CD4-positive, alpha-beta T cell treated with Interleukin-6 for 4 hours (primary cell): ENCODE measurements at places on chromosomes 1 and 21.
A peak's percentile ranks its signal among the peaks of the same experiment; 100 is the strongest.

DNA sequence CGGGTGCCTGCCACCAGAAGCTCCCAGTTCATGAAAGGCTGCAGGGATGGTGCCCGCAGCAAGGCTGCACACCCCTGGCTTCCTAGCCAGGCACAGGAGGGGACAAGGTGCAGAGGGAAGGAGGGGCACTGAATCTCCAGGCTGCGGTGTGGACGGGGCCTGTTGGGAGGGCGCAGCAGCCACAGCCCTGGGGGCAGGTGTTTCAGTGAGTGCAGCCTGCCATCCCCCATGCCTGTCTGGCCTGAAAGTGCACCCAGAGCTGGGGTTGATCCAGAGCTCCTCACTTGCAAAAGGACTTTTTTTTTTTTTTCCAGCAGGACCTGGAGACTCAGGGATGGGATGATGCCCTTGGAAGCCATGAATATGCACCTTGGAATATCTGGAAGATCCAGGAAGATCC, 153.7 kb upstream of the C1orf174 start:
- DNase-seq: no peak

DNA sequence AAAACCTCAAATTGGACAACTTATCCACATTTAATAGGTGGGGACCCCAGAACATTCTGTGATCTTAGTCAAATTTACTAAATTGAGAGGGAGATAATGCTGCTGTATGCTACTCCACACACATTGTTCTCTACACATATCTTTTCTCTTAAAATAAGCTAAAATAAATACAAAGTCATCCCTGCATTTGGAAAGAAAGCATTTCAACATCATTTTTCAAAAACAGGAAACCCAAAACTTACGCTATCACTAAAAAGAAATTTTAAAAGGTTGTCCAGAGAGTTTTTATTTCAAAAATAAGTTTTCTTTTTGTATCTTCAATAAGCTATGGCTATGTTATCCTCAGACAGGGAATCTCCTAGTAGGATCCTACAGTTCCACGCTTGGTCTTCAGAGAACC, 19.5 kb upstream of the OR6N2 start:
- DNase-seq: no peak

DNA sequence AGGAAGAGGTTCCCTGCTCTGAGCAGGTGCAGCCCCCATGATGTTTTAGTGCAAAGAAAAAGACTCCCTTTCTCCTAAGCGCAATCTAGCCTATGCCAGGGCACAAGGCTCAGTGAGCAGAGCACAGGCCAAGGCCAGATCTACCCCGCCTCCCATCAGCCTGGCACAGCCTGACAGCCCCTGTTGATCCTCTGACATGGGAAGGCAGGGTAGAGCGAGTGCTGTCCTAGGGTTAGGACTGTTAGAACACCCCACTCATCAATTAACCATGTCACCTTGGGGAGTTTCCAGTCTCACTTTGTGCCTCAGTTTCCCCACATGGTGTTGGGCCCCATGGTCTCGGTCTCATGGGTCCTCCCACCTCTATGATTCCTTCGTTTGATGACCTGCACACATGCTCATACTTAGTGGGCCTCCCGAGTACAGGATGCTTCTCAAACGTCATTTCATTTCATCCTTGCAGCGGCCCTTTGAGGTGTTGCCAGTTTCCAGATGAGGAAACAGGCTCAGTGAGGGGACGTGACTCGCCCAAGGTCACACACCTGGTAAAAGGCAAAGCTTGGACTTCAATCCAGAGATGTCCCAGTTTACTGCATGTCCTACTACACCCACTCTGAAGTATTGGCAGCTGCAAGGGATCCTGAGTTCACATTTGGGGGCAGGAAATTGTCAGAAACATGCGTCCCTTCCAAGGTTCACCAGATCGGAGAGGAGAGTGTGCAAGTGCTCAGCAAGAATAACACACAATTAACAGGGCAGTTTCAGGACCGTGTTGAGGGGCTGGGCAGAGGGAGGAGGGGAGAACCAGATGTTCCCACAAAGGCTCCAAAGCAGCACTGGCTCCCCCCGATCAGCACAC, 213.3 kb downstream of the TRABD2B start:
- DNase-seq: no peak

DNA sequence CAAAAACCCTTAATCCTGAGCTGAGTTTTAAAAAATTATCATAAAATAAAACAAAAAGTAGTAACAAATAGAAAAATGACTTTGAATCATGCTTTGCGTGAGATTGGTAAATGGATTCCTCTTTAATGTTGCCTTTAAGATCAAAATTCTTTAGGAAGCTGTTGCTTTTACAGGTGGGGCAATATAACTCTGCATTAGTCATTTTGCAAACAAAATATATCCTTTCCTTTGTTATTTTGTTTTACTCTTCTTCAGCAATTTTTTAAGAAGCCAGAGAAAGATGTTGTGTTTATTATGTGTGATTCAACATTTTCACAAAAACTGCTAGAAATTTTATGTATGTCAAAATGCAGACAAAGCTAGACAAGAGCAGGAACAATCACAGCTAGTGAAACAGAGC, 50.0 kb downstream of the MARK1 start:
- no peak for DNase-seq

- peak; percentile 24 for DNase-seq
These were observed 5.3 kb upstream of the PFKL start for GRCh38 chr21:44294391-44295162.

GRCh38 chr21:29154270-29154669, 23.8 kb downstream of the MAP3K7CL start:
- DNase-seq: no peak

DNA sequence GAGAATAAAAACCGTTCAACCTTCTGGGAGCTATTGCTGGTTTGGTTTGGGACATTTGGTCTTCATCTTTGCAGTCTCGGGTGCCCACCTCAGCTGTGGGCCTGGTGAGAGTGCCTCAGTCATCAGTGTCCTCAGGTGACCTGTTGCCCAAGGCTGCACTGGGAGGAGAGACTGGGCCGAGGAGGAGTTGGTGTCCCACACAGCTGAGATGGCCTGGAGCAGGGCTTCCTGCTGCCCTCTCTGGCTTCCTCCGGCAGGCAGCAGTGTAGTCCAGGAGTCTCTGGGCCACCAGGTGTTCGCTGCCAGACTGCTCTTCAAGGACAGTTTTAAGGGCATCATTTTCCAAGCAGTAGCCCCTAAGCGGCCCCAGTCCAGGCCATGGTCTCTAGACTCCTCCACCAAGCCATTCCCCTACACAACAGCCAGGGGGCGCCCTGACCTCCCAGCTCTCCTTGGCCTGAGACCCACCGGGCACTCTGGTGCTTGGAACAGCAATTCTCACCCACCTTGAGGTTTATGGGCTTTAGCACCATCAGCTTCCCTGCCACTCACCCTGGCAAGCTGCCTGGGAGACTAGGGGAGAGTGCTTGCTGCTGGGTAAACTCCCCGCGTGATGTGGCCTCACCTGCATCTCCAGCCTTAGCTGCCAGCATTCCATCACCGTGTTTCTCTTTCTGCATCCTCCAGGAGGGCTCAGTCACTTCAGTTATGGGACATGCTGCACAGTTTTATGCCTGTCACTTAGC, 9.1 kb upstream of the SYTL1 start:
- peak; percentile 71 for DNase-seq

DNA sequence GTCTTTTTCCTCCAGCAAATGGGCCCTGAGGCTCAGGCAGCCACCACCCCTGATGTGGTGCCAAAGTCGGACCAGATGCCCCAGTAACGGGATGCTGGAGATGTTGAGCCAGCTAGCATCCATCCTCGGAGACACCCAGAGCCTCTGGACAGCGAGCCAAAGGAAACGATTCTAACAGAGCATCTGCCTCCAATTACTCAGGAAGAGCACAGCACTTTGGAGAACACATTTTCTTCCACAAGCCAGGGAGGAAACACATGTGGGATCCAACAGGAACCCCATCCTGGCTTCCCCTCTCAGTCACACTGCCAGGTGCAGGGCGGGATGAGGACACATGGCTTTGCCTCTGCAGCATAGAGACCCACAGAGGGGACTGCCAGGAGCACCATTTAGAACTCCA, 44.9 kb downstream of the C1orf198 start:
- no peak for DNase-seq

GRCh38 chr1:90317628-90318027, 322.7 kb downstream of the ZNF326 start:
- no peak for DNase-seq

GRCh38 chr21:34612557-34612956, 2.4 kb downstream of the RCAN1 start:
- no peak for DNase-seq

DNA sequence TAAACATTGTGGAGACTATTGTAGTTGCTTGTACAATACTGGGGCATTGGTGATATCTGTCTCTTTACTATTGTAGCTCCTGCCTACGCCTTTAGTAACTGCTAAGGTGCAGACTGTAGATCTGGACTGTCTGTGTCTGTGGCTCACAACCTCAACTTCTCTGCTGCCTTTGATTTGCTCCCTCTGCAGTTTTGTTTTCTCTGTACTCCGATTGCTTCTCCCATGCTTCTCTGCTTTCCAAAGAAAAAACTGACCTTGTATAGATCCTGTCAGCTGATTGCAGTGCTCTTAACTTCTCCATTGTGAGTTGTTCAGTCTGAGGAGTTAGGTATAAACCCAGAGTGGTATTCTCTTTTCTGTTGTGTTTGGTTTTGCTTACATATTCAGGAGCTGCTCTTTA, 15.3 kb downstream of the MAGI3 start:
- no peak for DNase-seq

GRCh38 chr1:22816803-22817202, 106.2 kb downstream of the EPHB2 start:
- DNase-seq: no peak

DNA sequence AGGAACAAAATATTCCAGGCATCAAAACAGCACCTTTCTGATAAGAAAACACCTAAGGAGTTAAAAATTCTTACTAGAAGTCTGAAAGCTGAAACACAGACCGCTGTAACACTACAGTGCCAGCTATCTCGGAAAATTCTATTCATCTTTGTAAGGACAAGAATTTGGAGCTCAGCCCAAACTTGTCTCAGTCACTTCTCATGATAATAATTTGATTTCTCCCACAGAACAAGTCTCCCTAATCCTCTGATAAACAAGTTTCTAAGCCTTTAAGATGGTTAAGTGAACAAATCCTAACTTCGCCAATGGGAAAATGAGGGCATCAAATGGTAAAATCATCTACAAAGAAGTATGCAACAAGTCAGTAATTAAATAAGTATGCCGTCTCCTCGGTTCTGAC, 59.9 kb downstream of the SIPA1L2 start:
- no peak for DNase-seq

- DNase-seq: no peak
These were observed 427 bp downstream of the WNT3A start for GRCh38 chr1:228007049-228007800.

GRCh38 chr1:15249081-15249480, 2.1 kb downstream of the FHAD1 start:
- DNase-seq: peak; percentile 39

GRCh38 chr21:34630536-34631143, 15.7 kb upstream of the RCAN1 start:
- peak; percentile 37 for DNase-seq

- no peak for DNase-seq
These were observed 123.9 kb upstream of the PPP2R5A start for GRCh38 chr1:212161231-212161781.

DNA sequence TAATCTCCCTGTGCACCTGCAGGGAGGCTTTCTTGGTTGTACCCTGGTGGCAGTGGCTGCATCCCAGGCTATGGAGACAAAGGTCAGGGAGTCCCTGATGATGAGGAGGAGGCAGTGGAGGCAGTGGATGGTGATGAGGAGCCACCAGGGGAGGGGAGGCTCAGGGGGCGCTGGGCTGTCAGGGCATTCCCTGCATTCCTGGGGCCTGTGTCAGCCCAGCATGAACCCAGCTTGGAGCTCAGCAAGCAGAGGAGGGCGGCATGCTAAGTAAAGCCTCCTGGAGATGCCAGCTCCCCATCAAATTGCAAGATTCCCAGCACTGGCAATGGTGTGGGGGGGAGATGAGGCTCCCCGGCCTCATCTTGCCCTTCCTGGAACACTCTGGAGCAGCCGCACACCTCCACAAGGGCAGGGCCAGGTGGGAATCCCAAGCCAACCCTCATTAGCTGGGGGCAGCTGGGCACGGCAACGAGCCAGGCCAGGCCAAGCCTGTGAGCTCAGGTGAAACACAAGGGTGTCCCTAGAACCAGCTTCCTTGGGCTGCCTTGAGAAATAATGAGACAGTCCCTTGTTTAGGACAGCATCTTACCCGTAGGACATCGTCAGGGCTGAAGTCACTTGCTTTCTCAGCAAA, 469.5 kb downstream of the MATN1 start:
- DNase-seq: no peak

DNA sequence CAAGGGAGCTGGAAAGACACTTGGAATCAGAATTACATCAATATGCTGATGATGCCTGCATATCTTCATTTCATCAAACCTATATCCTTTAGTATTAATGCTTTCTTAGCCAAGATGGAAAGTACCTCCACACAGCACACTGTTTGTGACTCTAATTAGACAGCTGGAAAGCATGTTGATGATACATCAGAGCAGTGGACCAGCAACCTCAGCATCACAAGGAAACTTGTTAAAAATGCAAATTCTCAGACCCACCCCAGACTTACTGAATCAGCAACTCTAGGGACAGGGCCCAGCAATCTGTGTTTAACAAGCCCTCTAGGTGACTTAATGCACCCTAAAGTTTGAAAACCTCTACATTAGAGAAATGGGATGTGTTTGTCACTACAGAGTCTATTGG, 332.1 kb downstream of the DPYD start:
- DNase-seq: no peak

GRCh38 chr1:63773815-63774616, at the start of gene ROR1:
Gene ROR1 (plus strand): TSS chr1:63774017.
- peak; percentile 33 for DNase-seq

GRCh38 chr1:57986432-57986831, 560.1 kb downstream of the OMA1 start:
- no peak for DNase-seq

- no peak for DNase-seq
These were observed 118.6 kb downstream of the PROX1 start for GRCh38 chr1:214106375-214106774.

DNA sequence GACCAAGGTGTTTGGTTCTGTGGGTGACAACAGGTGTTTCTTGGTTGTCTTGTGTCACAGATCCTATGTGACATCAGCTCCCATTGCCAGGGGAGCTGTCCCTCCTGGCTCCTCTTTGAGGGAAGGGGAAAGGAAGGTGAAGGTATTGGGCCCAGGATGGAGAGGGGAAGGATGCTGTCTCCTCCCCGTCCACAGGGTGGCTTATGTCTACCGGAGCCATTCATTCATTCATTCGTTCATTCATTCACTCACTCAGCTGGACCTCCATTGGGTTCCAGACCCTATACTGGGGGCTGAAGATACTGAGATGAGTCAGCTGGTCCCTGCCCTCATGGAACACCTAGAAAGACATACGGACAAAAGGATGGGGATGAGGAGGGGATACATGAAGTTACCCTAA, 38.9 kb downstream of the EPHB2 start:
- DNase-seq: no peak

- DNase-seq: no peak
These were observed 4.3 kb downstream of the SERTAD4 start for GRCh38 chr1:210236840-210237409.

GRCh38 chr1:206985162-206985749, 15.0 kb upstream of the FCAMR start:
- no peak for DNase-seq
